ENCODE measurements at places on chromosomes 4 and X.

DNA sequence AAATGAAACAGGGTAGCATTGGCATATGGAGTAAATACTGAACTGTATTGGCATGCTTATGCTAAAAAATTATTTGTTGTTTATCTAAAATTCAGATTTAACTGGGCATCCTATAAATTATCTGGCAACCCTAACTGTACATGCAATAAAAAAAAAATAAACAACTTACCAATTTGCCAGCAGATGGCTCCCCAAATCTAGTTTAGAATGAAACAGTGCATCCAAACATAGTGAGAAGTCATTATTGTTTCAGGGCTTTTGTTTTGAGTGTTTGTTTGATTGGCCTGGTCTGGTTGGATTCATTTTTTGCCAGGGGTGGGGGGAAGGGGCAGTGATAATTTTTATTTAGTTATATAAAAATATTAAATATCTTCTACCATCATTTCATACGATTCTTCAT is 12.8 kb upstream of the NSUN7 start:
- DNase-seq = peak; percentile 9

DNA sequence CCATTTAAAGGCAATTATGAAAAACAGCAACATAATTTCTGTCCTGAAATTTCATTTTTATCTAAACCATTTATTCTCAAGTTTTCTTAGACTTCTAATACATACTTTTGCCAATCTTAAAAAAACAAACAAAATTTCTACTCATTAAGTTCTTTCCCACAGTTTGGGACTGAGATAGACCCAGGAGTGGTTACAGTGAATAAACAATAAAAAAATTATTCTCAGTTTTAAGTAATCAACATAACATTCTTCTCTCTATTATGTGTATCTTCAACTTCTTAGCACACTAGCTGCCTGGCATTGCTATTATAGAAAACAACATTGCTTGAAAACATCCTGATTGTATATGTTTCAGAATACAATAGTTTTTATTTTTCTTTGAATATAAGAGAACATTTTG is 532.8 kb downstream of the IL15 start:
- no peak for DNase-seq

DNA sequence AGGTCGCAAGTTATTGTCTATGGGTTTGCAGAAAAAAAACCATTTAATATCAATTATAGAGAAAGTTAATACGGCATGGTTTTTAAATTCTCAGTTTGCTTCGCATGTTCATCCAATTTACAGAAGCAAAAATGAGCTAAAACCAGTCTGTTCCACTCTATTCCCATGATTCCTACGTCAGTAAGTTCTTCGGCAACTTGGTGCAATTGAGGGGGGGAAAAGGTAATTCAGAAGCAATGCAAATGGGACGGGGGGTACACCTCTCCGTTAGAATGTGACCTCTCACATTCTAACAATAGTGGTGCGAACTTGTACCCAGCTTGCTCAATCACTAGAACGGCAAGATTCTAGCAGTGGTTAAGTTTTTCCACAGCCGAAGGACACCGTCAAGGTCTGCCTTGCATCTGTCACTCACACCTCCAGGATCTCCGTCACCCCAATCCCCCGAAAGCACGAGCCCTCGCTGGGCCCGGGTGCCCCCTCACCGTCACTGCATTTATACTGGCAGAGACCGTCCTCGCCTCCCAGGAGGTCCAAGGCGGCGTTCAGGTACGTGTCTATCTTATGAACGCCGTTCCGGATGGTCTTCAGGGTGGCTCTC is 653 bp downstream of the PLA2G12A start:
- DNase-seq = no peak

- DNase-seq = no peak
Measured at GRCh38 chr4:118953276-118953675, 64.6 kb downstream of the SYNPO2 start.

- DNase-seq = peak; percentile 71
Measured at GRCh38 chrX:11239230-11239629, 54.0 kb upstream of the AMELX start.

DNA sequence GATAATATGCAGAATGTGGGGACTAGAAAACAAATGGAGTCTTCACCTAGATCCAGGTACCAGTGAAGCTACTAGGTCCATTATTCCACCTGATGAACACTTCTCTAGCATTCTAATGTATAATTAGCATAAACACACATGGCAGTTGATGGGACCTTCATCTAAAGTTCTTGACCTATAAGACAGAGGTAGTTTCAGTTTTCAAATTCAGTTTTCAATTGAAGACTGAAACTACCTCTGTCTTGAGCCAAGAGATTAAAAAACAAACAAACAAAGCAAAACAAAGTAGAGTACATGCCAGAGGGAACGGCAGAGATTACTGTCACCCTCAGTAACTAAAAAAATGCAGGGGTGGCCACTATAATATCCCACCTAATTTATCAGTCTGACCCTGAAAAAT is 199.9 kb upstream of the NEIL3 start:
- no peak for DNase-seq

DNA sequence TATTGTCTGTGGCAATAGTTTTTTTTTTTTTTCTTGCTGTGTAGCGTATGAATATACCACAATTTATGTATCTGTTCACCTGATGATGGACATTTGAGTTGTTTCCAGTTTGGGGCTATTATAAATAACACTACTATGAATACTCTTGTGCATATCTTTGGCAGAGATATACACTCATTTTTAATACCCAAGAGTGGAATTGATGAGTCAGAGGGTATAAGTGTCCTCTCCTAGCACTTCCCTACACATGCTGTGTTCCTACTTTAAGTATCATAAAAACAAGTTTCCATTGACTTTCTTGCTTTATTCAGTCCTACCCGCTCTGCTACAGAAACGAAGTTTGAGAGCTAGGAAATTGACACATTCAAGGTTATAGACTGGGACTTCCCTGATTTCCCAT is 39.8 kb downstream of the XIAP start:
- peak; percentile 13 for DNase-seq

GRCh38 chr4:118173126-118173525 is 138.8 kb downstream of the NDST3 start:
- no peak for DNase-seq

DNA sequence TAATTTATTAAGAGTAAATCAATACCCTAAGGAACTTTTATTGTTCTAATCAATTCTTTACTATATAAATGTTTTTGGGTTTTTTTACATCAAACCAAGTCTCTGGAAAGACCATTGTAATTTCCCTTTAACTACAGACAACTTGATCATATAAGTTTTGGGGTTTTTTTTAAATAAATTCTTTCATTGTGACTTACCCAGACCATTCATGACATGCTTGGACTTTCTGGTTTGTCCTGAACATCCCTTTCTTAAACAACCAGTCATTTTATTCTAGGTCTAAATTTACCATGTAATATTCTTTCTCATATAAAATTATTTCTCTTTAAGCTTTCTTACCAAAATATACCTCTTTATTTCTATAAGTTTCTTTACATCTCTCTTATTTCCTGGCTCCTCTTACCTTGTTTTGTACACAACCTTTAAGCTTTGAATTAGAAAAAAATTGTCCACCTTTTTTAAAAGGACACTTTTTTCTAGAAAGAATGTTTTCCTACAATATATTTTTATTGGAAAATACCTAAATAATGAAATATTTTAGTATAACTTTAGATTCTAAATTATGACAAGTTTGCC is 8.4 kb downstream of the CNGA1 start:
- no peak for DNase-seq

DNA sequence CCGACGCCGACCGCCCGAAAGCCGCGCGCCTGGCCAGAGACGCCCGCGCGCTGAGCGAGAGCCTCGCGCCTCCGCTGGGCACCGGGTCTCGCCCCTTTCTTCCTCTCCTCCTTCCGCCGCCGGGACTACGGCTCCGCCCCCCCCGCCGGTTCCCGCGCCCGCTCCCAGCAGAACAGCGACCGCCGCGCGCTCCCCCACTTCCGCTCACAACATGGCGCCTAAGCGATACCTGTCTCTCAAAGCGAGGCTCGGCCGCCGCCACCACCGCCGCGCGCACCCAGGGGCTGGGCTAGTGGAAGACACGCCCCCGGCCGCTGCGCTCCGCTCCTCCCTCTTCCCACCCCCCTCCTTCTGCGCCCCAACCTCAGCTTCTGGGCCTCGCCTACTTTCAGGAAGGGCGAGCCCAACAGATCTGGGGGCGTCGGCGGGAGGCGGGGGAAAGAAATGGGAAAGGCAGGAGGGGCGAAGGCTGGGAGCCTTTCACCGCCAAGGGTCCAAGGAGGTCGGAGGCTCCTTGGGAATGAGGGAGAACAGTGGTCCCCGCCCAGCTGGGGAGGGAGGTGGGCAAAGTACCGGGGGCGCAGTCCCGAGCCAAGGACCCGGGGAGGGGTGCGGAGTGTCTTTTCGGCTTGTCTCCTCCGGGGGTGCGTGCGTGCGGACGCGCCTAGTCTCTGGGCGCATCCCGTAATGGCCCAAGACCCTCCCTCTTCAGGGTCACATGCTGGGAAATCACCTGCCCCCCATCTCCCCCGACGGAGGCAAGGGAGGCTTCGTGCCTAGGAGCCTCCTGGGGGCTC is at the start of gene RPS6KA3:
Gene RPS6KA3, minus strand, starts transcription at position 100 of the 797 bp plus-strand sequence. CDS start 277 bp downstream, outside the sequence.
- peak; percentile 73 for DNase-seq

DNA sequence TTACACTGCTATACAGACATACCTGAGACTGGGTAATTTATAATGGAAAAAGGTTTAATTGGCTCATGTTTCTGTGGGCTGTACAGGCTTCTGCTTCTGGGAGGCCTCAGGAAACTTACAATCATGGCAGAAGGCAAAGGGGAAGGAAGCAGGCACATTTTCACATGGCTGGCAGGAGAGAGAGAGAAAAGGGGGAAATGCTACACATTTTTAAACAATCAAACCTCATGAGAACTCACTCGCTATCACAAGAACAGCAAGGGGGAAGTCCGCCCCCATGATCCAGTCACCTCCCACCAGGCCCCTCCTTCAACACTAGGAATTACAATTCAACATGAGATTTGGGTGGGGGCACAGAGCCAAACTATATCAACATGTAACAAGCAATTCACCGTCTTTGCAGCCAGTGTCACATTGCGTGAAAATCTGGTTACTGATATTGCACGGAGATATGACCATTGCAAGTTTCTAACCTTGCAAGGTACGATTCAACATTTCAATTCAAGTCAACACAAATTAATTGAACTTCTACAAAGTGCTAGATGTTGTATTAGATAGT is 61.7 kb upstream of the RELL1 start:
- DNase-seq = no peak

- peak; percentile 94 for DNase-seq
Measured at GRCh38 chrX:39755143-39756032, 342.4 kb downstream of the BCOR start.

GRCh38 chr4:124181039-124181438 is 531.5 kb downstream of the ANKRD50 start:
- DNase-seq = no peak

Measured in HFFc6 (cell line).